ENCODE measurements at places on chromosomes 16 and 17. TPM values are rescaled to one million over a fixed set of nuclear protein-coding genes. Genes with fewer than 3 reads are reported as not detected.

The CDRT15L2 gene
- total RNA-seq: not detected

The OTOP2 gene
- total RNA-seq: not detected

The RNF166 gene
- 12.2 TPM for total RNA-seq

The SKAP1 gene
- total RNA-seq: not detected

The RHOT1 gene
- 20.8 TPM for total RNA-seq

The BRICD5 gene
- 1.1 TPM for total RNA-seq

The MMP2 gene
- 1,171 TPM for total RNA-seq

The GLP2R gene
- 0.39 TPM for total RNA-seq

The ETV4 gene
- 2.5 TPM for total RNA-seq

The PDE6G gene
- total RNA-seq: 0.98 TPM

The RAB26 gene
- total RNA-seq: not detected

The ABCC11 gene
- total RNA-seq: 2.6 TPM

The PROCA1 gene
- 1.0 TPM for total RNA-seq

The BCL6B gene
- 2.6 TPM for total RNA-seq

The CA7 gene
- not detected for total RNA-seq

The CDT1 gene
- total RNA-seq: 6.1 TPM

The ARRB2 gene
- total RNA-seq: 0.94 TPM

The MYH8 gene
- not detected for total RNA-seq

The CD300A gene
- not detected for total RNA-seq

The LIMD2 gene
- total RNA-seq: 23.7 TPM

The ZNF213 gene
- 7.8 TPM for total RNA-seq

The ANKRD13B gene
- 21.3 TPM for total RNA-seq

The PLA2G10 gene
- total RNA-seq: not detected

The SALL1 gene
- 1.5 TPM for total RNA-seq

The KREMEN2 gene
- not detected for total RNA-seq

The PDILT gene
- 1.1 TPM for total RNA-seq

The SLC13A2 gene
- total RNA-seq: not detected

The TMEM107 gene
- 12.4 TPM for total RNA-seq

The MFAP4 gene
- 188 TPM for total RNA-seq

The OTOA gene
- total RNA-seq: not detected

The NR1D1 gene
- 4.1 TPM for total RNA-seq

The C1QL1 gene
- 0.31 TPM for total RNA-seq

The CCL8 gene
- total RNA-seq: 1.2 TPM

The ABCA3 gene
- 1.1 TPM for total RNA-seq

The NPTX1 gene
- total RNA-seq: under 0.01 TPM

The NLGN2 gene
- 23.5 TPM for total RNA-seq

The DHX58 gene
- 11.9 TPM for total RNA-seq

The BANP gene
- 12.9 TPM for total RNA-seq

The CD300LB gene
- total RNA-seq: not detected

The FAM171A2 gene
- 2.6 TPM for total RNA-seq

The MILR1 gene
- total RNA-seq: 21.8 TPM

The EMP2 gene
- total RNA-seq: 13.4 TPM

Measured in cardiac ventricle fibroblast (primary cell).